ENCODE measurements at places on chromosomes 3 and 15.

DNA sequence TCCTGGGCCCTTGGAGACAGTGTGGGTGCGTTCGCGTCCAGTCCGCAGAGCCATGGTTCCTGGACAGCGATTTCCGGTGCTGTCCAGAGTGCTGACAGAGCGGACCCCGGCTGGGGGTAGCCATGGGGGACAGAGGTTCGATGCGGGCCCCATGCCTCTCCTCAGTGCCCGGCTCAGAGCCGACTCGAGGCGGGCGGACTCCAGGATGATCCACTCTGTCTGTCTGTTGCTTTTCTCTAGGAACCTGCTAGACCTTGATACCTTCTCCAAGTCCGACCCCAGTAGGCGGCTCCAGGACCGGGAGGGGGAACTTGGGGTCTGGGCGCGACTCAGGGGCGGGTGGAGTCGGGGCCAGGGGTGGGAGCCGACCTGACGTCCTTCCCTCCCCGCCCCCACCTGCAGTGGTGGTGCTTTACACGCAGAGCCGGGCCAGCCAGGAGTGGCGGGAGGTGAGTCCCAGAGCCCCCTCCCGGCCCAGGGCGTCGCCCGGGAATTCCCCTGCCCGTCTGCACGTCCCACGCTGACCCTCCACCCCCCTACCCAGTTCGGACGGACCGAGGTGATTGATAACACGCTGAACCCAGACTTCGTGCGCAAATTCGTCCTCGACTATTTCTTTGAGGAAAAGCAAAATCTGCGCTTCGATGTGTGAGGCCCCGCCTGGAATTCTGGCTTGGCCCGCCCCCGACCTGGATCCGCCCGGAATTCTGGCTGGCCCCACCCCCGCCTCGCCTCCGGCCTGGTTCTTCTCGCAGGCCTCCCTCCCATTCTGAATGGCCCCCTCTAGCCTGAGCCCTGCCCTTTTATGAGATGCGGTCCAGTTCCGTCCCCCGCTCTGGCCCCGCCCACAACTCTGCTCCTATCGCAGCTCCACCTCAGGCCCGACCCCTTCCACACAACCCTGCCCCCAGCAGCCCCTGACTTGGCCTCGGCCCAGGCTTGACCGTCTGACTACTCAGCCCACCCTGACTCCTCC, 1.0 kb downstream of the CPNE9 start:
- peak; percentile 56 for DNase-seq

DNA sequence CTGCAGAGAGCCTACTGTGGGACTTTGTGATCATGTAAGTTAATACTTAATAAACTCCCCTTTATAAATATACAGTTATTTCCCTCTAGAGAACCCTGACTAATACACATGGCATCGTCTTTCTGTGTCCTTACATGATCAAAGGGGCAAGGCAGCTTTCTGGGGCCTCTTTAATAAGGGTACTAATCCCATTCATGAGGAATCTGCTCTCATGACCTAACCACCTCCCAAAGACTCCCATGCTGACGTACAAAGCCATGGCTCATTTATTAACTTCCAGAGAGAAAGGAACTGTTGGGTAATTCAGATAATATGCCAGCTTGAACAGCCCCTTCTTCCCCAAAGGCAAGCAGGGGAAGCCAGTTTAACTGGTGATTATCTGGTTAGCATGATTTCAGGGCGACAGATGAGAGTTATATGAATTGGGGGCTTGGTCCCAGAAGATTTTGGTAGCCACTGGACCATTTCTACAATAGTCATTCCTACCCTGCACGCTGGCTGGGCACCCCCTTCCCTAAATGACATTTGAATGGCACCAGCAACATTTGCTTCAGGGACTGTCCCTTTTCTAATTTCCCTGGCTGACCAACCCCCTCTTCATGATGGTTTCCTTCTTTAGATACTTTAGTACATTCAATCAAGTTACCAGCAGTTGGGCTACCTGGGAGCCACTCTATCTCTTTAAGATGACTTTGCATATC, 83.6 kb upstream of the C3orf80 start:
- no peak for DNase-seq

- DNase-seq, result no peak
These were observed 180.6 kb downstream of the OSBPL10 start for GRCh38 chr3:31800436-31800835.

DNA sequence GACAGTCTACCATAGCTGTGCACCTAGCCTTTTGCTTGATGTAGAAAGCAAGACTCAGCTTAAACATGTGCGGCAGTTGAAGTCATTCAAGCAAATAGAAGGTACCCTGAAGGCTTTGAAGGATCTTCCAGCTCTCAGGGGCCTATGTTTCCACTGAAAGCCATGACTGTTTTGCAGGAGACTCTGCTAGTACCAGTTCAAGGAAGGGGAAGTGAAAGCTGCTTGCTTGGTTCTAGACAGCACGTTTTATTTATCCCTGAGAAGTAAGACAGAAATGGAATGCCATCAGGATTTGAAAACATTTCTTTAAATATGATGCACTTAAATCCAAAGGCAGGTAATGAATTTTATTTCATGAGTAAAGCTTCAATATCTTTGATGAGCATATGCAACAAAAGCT, 311.4 kb downstream of the PDCD6IP start:
- no peak for DNase-seq

DNA sequence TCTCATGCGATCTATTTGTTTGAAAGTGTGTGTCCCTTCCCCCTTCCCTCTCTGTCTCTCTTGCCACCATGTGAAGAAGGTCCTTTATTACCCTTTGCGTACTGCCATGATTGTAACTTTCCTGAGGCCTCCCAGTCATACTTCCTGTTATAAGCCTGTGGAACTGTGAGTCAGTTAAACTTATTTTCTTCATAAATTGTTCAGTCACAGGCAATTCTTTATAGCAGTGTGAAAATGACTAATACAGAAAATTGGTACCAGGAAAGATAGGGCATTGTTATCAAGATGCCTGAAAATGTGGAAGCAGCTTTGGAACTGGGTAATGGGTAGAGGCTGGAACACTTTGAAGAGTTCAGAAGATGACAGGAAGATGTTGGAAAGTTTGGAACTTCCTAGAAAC, 743.7 kb upstream of the NECTIN3 start:
- no peak for DNase-seq

DNA sequence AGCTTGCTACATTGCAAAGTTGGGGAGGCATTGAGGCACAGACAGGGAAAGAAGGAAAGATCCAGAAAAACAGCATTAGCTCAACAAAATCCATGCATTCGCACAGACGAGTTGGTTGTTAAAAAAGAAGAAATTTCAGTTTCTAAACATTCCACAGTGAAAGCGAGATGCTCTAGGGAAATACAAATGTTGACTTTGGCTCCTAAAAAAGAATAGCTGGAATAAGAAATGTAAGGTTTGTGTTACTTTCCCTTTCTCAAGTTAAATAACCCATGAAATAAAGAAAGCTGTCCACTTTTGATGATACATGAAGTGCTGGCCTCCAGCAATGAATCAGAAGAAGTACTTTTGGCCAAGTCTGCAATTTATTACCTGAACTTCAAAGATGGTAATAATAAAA, 465.1 kb downstream of the ERC2 start:
- no peak for DNase-seq

DNA sequence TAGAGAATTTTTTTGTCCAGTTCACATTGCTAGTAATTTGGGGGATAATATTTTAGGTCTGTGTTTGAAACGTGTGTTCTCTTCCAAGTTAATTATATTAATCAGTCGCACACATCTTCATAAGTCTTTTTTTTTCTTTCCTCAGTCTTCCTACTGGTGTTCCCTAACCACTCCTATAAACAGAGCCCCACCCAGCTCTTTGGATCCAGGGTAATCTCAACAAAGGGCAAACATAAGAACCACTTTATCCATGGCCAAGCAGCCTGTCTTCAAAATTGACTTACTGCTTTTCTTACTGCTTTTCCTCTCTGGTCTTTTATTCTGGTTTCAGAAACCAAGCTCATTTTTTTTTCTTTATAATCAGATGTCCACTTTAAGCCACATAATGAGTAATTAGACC, 266.8 kb upstream of the NECTIN3 start:
- DNase-seq, result no peak

DNA sequence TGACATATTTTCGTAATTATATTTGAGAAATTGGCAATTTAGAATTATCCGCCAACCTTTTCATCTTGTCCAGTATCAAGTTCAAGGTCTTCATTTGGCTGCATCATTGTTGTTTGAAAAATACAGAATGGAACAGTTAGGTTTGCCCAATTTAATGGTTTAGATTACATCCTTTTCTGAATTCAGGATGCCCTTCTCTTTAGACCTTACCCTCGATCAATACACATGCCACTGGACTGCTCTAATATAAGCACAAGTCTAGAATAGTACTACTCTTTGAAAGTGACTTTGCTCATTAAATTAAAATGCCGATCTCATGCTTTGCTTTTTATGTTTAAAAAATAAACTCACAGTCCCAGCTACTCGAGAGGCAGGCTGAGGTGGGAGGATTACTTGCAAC, 44.5 kb downstream of the PXK start:
- DNase-seq, result no peak

DNA sequence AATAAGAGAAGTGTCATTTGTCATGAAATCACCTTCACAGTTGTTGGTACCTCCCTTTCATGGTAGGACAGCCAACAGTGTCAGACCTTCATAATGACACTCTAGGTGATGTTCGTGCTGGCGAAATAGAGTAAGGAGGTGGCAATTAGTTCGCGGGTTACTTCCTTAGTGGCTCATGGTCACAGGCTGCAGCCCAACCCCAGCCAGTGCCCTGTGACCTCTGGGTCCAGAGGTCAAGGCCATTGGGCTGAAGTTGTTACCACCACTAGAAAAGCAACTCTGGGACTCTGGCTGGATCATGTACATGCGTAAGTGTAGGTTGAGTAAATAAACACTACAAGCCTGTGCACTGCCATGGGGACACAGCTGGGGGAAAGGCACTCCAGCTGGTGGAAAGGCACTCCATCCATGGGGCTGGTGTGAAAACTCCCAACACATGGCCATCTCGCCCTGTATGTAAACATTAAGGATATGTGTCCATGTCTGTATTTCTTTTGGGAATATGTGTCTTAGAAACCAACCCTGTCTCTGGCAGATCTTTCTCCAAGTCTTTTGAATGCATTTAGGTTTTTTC, 106.7 kb downstream of the RYK start:
- DNase-seq, result no peak

GRCh38 chr3:124592658-124593441, 137.4 kb upstream of the UMPS start:
- peak; percentile 23 for DNase-seq

GRCh38 chr3:106631373-106632108, 745.7 kb upstream of the CCDC54 start:
- DNase-seq, result no peak

Measured in right kidney (tissue), 9 donors.